ENCODE measurements at places on chromosomes 13 and 19.

GRCh38 chr13:78742659-78743058, 83.7 kb upstream of the OBI1 start:
- no peak for DNase-seq

DNA sequence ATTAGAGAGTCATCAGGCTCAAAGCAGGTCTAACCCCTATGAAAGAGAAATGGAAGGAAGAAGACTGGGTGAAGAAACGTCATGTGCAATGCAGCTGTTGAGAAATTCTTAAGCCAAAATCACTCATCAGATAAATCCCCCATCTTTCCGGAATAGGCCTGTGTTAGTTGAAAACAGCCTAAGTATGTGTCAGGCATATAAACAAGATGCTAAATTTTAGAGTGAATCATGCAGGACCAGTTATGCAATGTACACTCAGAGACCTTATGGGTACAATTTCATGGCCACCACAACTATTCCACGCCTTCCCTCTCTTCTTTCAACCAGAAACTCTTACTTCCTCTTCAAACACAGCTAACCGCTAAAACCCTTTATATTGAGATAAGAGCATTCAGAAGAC, 717.7 kb upstream of the ATXN8OS start:
- DNase-seq, result no peak

DNA sequence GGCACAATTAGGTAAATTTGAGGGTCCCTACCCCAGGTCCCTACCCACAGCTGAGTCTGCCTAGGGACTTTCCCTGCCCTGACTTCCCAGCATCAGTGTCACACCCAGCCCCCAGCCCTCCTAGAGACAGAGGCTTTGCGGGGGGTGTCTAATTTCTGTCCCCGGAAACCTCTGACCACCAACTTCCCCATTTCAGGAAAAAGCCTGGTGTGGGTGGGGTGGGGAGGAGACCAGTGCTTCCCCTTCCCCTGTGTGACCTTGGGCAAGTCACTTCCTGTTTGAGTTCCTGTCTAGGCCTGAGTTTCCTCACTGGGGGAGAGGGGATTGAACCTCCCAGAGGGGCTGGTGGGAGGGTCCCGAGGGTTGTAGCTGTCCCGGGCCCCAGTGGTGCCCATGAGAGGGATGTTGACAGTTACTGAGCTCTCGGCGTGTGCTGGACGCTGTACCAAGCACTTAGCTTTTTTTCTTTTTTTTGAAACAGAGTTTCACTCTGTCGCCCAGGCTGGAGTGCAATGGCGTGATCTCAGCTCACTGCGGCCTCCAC, 7.9 kb downstream of the VASP start:
- DNase-seq, result no peak

DNA sequence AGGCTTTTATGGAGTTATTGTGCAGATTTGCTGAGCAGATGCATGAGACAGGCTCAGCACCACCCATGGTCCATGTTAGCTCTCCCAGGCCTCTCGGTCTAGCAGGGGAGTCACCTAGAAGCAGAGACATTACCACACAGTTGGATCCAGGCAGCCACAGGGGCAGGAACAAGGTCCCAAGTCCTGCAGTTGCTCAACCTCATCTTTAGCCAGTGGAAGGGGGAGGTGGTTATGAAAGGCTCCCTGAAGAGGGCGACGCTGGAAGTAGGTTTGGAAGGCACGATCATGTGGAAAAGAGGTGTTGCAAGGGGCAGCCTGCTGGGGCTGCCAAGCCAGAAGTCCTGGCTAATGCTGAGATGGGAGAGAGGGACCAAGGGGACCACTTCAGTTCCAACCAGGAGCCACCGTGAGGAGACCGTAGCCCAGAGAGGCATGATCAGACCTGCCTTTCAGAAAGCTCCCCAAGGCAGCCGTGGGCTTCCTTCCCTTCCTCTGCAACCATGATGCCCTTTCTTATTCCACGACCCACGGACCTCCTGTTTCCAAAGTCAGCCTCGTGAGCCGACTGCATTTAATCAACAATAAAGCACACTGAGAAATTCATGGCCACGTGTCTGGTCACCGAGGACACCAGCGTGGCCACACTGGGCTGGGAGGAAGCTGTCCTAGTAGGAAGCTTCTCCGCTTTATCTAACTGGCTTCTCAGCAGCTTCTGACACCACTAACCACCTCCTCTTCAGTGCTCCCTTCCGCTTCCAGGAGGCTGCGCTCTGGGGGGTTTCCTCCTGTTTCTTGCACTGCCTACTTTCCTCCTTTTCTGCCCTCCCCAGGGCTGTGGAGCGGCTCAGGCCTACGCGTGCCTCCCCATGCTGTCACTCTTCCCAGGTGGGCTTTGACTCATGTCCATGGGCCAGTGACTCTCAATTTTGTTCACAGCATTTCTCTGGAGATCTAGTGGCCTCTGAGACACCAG, 2.6 kb downstream of the AP1M1 start:
- DNase-seq, result no peak

GRCh38 chr13:80388506-80388905, 47.6 kb upstream of the SPRY2 start:
- no peak for DNase-seq

GRCh38 chr13:112483299-112483698, 104.7 kb downstream of the TUBGCP3 start:
- DNase-seq, result no peak

DNA sequence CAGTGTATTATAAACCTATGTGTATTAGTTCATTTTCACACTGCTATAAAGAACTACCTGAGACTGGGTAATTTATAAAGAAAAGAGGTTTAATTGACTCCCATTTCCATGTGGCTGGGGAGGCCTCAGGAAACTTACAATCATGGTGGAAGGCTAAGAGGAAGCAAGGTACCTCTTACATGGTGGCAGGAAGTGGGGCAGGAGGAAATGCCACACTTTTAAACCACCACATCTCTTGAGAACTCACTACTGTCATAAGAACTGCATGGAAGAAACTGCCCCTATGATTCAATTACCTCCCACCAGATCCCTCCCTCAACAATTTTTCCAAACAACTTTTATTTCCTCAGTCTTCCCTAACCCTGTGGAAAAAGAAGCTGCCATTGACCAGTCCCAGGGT, 14.5 kb upstream of the TPP2 start:
- no peak for DNase-seq

DNA sequence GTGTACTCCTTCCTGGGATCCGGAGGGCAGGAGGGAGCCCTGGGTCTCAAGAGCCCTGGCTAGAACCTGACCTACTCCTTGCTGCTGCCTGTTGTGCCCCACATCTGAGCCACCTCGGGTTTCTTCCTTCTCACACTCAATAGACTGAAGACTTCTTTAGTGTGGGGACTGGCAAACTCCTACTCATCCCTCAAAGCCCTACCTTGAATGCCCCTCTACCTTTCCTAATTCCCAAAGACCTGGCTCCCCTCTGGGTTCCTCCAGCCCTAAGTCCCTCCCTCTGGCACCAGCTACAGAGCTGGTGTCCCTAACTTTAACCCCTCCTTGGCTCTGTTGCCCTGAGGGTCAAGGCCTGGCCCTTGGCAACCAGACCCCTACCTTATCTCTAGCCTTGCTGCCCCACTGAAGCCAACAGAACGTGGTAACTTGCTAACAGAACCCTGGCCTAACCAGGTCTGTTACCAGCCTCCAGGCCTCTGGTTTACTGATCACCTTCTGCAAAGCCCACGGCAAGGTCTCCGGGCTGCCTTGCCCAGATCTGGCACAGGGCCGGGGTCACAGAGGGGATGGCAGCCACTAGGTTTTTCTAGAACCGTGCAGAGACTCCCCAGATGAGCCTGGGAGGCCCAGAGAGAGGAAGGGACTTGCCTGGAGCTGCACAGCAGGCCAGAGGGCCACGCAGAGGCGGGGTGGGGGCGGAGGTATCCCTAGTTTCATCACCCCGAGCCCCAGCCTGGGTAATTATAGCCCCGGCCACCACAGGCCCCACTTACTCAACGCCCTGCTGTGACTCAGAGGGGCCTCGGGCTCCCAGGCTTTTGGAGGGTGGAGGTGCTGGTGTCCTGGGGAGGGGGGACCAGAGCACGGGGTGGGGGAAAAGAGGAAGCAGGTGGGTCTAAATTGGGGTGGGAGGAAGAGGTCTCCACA, 15.3 kb downstream of the ZBTB7A start:
- no peak for DNase-seq

GRCh38 chr13:79973533-79973963, 367.4 kb downstream of the SPRY2 start:
- DNase-seq, result no peak

- DNase-seq, result no peak
Observed at GRCh38 chr19:29817316-29817715, 5.5 kb downstream of the CCNE1 start.

DNA sequence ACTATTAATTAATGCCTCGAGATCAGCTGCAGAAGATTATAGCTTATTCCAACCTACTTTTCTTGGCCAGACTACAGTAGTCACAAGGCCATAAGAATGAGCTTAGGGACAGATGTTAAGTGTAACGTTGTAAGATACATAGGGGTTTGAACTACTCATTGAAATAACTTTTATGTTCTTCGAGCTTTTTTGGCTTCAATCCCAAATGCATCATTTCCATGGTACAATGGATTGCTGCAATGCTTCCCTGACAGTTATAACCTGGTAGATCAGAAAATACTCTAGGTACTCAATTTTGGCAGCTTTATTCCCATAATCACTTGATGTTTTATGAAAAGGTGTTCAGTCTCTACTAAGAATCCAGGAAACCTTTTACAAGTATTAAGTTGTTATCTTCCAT, 2216.7 kb upstream of the PCDH20 start:
- no peak for DNase-seq

DNA sequence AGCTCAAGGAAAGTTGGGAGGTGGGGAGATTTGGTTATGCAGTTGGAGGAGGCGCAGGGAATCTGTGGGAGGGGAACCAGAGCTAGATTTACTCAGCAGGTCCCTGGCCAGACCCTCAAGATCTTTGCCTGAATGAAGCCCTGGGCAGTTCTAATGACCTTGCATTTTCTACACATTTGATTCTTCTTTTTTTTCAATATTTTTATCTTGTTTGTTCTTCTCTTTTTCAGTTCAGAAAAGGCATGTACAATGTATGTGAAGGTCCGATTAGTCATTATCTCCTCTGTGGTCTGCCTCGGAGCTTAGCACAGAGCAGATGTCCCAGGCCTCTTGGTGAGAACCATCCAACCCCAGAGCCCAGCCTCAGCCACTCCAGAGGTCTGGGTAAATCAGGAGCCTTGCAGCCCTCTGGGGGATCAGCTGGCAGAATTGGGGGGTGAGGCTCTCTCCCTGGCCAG, 24.2 kb downstream of the SERP2 start:
- DNase-seq, result no peak

DNA sequence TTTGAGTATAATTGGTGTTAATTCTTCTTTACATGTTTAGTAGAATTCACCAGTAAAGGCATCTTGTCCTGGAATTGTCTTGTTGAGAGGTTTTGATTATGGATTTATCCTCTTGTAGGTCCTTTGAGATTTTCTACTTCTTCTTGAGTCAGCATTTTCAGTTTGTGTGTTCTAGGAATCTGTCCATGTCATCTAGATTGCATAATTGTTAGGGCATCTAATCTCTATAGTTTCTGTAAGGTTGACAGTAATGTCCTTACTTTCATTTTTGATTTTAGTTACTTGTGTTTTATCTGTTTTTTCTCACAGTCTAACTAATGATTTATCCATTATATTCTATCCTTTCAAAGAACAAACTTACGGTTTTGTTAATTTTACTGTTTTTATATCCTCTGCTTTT, 492.0 kb downstream of the FGF9 start:
- DNase-seq, result no peak

- DNase-seq, result no peak
Observed at GRCh38 chr13:91270031-91270430, 77.5 kb upstream of the MIR17HG start.

DNA sequence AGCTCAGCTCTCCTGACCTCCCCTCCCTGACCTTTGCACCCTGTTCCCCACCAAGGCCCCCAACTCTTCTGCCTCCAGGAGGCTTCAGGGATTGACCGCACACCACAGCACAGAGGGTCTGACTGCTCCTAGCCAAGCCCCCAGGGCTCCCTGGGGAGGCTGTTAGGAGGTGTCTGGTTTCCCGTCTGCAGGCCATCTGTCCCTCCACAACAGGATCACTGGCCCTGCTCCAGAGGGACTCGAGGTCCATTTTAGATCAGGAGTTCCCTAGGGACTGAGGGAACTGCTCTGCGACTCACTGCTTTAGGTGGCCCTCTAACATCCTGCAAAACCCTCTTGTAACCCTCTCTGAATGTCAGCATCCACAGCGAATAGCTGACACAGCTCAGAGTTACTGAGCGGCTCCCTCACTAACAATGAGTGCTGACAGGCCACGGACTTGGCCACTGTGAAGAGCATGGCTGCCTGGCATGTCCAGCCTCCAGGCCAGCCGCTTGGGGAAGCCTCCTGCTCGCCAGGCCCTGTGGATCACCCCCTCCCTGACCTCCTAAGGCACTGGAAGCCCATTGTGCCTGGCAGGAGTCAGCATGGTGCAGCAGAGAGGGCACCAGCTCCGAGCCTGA, 17.7 kb downstream of the GRIK5 start:
- no peak for DNase-seq

- no peak for DNase-seq
Observed at GRCh38 chr13:43289470-43290255, 266.3 kb downstream of the DNAJC15 start.

GRCh38 chr13:21638319-21639282, 32.3 kb upstream of the FGF9 start:
- DNase-seq, result no peak

GRCh38 chr13:87887459-87888123, 216.4 kb downstream of the SLITRK5 start:
- peak; percentile 22 for DNase-seq

DNA sequence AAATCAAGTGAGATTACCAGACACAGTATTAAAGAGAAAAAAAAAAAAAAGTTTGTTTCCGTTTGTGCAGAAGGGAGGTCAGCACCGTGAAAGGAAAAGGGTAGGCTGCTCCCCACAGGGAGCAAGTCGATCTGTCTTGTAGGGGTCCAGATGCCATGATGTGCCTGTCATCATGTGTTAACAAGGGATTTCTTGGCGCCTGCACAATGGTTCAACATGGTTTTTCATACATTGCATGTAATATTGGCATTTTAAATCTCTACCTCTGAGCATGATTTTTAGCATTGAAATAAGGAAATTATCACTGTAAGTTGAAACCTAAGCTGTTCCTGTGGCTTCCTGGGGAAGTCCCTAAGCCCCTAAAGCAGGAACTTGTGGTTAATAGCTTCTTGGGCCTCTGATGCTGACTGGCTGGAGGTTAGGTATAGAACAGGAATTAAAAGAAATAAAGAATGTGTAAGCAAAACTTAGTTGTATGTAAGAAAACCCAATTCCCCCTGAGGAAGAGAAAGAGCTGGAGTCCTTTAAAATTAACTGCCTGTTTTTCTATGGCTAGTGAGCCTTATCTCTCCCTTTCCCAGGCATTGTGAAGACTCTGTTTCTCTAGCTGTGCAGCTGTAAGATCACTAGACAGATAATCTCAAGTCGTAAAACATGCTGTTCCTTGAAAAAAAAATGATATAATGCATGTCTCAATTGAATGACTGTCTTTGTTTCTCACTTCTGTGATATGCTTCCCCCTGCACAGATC, 7.4 kb upstream of the FCGBP start:
- DNase-seq, result no peak

GRCh38 chr13:25286308-25286968, 850 bp downstream of the MTMR6 start:
- peak; percentile 44 for DNase-seq

Measured in NCI-H526 (cell line).